ENCODE measurements at places on chromosomes 1 and 21.

DNA sequence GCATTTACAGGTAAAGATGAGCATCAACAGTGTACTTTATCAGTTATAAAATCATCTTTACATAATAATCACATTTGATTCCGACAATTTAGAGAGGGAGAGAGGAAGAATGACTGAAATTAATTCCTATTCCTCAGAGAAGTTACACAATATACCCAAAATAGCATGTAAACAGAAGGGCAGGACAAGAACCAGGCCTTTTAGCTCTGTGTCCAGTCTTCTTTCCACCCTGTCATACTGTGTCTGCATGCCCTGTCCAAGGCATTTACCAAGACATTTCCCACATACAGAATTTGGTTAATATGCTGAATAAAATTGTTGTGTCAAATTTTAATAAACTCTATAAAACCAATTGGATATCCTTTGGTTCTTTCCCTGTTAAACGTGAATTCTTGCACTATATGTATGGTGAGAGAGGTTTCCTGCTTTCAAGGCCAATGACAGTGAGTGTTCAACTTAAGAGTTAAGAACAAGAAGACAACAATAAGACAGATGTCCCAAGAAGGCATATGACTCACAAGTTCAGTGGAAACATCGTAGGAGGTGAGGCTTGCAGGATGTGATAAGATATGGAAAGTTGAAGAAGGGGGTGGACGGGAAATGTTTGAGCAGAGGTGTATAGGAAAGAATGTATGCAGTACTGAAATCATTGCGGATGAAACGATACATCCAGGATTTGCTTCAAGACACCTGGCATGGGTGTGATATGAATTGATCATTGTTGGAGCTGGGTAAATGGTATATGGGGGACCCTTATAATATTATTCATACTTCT, 20.8 kb downstream of the LRRC8B start:
- no peak for DNase-seq

GRCh38 chr1:174433451-174433850, 14.3 kb upstream of the GPR52 start:
- no peak for DNase-seq

- DNase-seq = peak; percentile 87
Observed at GRCh38 chr1:234533975-234534876, 55.2 kb upstream of the TARBP1 start.

DNA sequence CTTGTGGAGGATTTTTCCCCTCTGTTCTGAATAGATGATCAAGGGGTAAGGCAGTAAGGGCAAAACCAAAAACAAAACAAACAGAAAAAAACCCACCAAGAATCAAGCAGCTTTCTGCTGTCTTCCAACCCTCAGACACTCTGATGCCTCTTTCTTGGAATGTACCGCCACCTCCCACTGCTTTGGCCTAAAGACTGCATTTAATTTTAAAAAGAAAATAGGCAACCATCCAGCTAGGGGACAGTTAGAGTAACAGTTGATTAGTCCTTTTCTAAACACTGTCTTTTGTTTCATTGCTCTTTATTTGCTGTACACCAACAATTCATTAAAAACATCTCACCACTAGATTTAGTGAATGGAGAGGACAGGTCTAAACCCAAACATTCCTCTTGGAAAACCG, 21.5 kb downstream of the WLS start:
- DNase-seq = no peak

DNA sequence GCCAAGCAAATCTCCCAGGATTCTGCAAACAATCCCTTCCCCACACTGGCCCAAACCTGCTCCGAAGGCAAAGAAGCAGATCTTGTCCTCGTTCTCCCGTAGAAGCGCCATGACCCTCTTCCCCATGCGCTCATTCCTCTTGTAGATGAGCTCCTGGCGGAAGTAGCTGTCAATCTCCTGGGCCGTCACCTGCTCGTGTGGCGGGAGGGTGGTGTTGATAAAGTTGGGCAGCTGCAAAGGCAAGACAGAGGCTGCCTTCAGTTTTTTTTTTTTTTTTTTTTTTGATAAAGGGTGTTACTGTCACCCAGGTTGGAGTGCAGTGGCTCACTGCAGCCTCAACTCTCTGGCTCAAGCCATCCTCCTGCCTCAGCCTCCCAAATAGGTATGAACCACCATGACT, 202.7 kb downstream of the TRABD2B start:
- no peak for DNase-seq

GRCh38 chr1:23100074-23100748, 68.4 kb downstream of the LUZP1 start:
- no peak for DNase-seq

GRCh38 chr1:2314803-2315673, 76.3 kb downstream of the MORN1 start:
- DNase-seq = peak; percentile 73

DNA sequence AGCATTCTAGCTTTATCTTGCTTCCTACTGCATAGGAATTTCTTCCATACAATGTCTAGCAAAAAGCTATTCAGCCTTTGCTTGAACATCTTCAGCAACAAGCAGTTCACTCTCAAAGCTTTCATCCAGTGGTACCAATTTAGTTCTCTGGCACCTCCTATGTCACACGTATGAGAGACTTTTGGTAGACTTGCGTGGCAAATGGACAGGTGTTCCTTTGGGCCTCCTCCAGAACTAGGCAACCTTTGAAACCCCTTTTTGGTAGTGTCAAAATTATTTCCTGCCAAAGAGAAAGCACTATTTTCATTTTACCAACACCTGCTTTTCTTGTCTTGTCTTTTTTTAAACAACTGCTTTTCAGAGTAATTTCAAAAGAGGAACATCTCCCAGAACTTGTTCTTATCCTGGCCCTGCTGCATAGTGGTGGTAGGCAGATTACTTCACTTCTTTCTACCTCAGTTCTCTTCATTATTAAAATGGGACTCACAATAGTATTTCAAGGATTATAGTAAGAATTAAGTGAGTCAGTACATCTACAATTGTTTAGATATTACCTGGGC, 122.4 kb downstream of the MAST2 start:
- DNase-seq = no peak

- no peak for DNase-seq
Observed at GRCh38 chr1:202658251-202658759, 51.9 kb downstream of the SYT2 start.

GRCh38 chr1:246907472-246907871, 24.3 kb downstream of the AHCTF1 start:
- peak; percentile 36 for DNase-seq

GRCh38 chr1:7930645-7931445, 9.8 kb downstream of the TNFRSF9 start:
- DNase-seq = no peak

GRCh38 chr1:21035794-21036193, 140.9 kb downstream of the EIF4G3 start:
- DNase-seq = no peak

- no peak for DNase-seq
Observed at GRCh38 chr21:34899302-34899701, 149.8 kb downstream of the RUNX1 start.

- DNase-seq = no peak
Observed at GRCh38 chr1:183673605-183674323, 20.6 kb upstream of the APOBEC4 start.

Data from left kidney (tissue), 8 donors.